ENCODE measurements at places on chromosomes 2 and 18.

GRCh38 chr2:3769766-3770165, 66.4 kb downstream of the DCDC2C start:
- no peak for DNase-seq

GRCh38 chr2:239398521-239398921, 2.3 kb downstream of the HDAC4 start:
- DNase-seq = peak; percentile 24

GRCh38 chr18:79947881-79948610, 3.4 kb downstream of the SLC66A2 start:
- DNase-seq = no peak

GRCh38 chr2:33222309-33222708, 254.1 kb upstream of the RASGRP3 start:
- DNase-seq = no peak

- DNase-seq = no peak
Measured at GRCh38 chr2:15790326-15790725, 150.0 kb upstream of the MYCN start.

GRCh38 chr2:228624733-228625132, 443.2 kb upstream of the SPHKAP start:
- DNase-seq = no peak

DNA sequence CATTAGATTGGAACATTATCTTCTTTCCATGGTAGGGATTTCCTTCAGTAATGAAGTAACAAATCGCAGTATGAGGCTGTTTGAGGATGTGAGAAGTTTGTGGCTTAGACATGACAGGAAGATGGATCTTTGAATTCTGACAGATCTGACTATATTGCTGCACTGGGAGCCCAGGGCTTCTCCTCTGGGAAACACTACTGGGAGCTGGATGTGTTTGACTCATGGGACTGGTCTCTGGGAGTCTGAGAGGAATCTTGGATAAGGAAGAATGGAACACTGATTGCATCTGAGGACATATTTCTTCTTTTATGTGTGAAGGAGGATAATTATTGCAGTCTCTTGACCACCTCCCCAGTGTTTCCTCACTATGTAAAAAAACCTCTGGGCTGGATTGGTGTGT, 77.2 kb upstream of the ST6GAL2 start:
- no peak for DNase-seq

- DNase-seq = no peak
Measured at GRCh38 chr2:120271711-120272379, 19.2 kb downstream of the RALB start.

DNA sequence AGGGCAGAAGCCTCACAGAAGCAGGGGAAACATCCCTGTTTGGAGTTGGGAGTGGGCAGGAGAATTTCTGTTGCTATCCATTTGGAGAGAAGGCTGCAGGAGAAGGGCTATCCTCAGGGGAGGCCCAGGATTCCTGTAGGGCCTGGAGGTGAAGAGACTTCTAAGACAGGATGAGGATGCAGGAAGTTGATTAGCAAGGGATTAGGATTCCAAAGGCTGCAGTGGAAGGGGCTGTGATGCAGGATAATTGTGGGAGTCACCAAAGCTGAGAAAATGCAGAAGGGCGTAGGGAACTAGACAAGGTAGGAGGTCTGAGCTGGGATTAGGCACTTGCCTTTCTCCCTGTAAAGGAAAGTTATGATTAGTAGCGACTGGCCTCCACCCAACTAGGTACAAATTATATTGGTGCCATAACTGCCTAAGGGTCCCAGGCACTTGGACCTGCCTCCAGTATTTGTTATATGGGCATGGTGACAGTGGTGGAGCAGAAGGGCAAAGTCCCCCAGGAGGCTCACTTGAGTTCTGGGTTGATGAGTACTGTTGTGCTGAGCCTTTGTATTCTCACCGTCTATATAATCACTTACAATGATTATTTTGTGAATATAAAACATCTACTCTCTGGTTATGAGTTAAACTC, 96.4 kb upstream of the MSTN start:
- no peak for DNase-seq

GRCh38 chr2:103139628-103140268, 377.9 kb downstream of the TMEM182 start:
- DNase-seq = no peak

DNA sequence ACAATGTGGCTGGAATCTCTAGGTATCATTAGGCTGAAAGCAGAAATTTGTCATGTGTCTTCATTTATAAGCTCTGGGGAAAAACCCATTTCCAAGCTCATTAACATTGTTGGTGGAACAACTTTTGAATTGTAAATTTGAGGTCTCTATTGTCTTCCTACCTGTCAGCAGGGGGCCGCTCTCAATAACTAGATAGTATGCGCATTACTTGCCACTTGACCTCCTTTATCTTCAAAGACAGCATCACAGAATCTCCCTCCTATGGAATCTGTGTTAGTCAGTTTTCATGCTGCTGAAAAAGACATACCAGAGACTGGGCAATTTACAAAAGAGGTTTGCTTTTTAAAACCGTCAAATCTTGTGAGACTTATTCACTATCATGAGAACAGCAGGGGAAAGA, 223.1 kb downstream of the CALCRL start:
- DNase-seq = no peak

DNA sequence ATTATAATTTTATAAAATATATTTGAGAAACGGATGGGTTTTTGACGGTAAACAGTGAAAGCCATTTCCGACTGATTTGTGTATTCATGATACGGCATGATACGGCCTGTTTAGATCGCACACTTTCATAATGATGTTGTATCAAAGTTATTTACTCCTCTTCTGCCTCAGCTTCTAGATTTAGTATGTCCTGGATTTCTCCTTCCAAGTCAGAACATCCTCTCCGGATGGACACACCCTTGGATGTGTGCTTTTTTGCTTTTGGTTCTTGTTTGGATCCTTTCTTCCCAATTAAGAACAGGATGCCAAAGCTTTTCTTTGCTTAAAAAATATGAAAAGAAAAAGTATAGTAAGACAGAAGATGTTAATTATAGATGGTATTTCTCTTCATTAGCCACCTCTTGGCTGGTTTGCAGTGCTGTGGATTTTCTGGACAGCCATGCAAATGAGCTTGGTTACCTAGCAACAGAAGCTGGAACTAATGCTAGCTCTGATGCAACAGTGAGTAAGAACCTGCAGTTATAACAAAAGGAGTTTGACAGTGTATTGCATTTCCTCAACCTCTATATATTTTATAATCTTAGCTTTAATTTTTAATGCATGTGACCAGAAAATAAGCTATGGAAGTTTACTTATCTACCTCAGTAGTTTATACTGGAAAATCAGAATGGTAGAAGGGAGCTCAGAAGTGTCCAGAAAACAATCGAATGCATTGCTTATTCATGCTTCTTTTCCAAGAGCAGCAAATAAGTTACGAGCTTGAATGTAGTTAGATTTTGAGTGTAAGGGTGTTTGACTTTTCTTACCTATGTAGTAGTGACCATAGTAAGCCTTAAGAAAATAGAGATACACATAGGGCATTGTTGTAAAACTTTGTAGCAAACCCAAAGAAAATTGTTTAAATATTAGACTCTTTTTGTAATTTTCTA, 27.9 kb downstream of the RMND5A start:
- DNase-seq = no peak

- no peak for DNase-seq
Measured at GRCh38 chr2:80643598-80643997, 339.0 kb upstream of the LRRTM1 start.

DNA sequence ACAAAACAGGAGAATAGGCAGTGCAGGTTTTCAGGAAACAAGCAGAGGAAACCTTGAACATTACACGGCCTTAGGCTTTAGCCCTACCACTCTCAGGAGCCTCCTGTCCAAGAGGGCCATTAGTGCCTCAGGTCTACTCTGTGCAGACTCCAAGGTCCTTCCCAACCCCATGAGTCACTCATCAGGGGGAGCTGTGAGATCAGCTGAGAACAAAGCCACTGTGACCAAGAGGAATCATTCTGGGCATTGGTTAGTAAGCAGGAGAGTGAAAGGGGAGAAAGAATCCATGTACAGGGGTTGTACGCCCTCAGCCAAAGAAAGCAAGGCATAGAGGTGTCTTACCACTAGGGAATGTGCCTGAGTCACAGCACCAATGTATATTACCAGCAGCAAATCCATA, 680.3 kb downstream of the DPP10 start:
- DNase-seq = no peak

DNA sequence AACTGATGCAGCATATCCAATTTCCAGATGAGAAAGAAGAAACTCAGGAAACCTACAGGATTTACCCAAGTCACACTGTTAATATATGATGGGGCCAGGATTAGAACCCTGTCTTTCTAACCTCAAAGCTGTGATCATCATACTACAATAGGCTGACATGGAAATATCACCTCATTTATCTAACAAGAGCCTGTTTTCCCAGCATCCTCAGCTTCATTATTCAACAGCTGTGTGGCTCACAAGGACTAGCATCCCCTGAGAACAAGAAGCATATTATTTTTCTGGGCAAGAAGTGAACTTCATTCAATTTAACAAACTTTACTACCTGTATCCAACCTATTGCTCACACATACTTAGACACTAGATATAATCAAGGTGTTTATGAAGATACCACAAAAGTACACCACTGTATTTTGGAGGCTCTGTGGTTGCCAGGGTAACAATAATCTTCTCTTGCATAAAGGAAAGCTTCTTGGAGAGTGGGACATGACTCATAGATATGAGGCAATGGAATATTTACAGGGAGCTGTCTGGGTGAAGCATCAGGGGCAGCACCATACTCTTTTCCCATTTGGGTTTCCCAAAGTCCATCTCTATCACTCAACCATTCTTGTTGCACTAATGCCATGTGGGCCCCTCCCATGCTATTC, 218.2 kb downstream of the RAD51AP2 start:
- DNase-seq = no peak
